ENCODE measurements at places on chromosomes 5 and 9.

DNA sequence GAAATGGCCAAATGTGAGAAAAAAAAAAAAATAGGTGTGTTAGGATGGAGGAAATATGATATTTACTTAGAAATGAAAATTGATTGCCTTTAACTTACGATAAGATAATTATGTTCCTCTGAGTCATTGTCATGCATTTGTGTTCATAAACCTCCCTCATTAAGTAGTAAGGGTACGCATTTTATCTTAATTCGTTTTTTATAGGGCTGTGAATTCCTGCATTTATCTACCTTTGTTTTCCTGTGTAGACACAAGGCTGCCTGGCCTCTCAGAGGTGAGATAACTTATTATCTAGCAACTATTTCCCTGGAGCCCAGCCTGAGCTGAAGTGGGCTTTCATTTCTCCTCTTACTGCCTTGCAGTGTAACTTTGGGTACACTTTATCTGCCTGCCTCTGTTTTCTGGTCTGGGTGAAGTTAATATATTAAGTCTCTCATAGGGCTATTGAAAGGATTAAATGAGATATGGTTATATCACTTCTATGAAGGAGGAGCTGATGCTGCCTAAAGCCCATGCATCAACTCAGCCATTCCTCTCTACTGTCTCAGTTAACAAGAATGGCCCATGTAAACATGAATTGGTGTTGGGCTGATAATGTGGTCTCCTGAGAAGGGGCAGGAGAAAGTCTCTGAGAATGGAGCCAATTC, 103.8 kb upstream of the KLF4 start:
- no peak for DNase-seq

- no peak for DNase-seq
Measured at GRCh38 chr5:96818125-96818788, 10.5 kb upstream of the ERAP1 start.

DNA sequence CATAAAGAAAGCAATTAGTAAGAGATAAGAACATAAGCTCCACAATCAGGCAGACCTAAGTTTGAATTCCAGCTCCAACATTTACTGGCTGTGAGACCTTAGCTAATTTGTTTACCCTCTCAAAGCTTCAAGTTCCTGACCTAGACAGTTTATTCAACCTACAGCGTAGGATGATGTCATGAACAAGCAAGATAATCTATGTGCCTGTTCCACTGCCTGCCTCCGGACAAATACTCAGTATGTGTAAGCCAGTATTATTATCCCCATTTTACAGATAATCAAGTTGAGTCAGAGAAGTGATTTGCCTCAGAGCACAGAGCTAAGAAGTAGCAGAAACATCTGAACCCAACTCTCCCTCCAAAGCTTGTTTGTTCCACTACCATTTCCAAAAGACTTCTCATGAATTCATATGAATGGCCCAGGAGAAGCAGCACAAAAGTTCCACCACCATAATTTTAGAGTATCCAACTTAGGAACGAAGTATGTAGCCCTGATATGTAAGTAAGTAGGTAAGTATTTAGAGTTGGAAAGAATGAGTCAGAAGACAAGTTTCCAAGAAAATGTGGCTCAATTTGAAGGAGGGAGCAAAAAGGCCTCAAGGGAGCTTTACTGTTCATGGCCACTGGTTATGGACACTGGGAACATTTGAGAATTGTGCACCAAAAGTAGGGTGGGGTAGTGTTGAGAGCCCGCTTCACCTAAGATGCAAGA, 398.2 kb downstream of the NFIB start:
- no peak for DNase-seq

GRCh38 chr5:1246711-1247431, 21.7 kb downstream of the SLC6A18 start:
- peak; percentile 17 for DNase-seq

GRCh38 chr5:83554686-83555085, 83.1 kb downstream of the VCAN start:
- no peak for DNase-seq

DNA sequence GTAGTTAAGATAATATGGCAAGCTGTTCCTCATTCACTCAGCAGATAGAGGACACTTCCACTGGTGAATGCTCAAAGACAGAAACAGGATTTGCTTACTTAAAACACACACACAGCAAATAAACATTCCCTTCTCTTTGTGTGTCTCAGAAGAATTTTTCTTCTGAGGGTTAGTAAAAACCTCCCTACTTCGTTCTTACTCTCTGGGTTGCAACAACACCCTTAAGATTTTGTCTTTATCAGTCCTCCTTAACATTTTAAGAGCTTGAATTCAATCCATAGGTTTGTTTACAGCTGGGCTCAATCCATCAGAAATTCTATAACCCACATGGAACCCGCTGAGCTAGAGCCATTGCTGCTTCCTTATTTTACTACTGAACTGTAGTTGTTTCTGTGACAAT, 237.4 kb upstream of the PIK3R1 start:
- DNase-seq, result no peak

GRCh38 chr9:137270929-137271695, 6.4 kb upstream of the TOR4A start:
- DNase-seq, result no peak

DNA sequence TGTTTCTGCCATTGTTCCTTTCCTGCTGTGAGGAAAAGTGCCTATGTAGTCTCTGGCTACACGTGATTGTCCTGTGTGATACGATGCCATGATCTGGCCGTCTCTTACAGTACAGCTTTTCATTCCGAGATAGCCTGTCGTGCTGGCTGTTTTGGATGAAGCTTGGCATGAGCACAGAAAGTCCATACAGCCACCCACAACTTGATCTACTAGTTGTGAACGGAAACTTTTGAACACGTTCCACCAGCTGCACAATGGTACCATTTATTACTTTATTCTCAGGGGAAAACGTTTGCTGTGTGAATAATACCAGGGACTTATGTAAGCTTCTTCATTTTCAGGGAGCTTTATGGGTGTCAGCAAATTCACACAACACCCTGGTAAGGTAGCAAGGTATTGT, 217.6 kb upstream of the ANKRD55 start:
- DNase-seq, result no peak

All from activated CD4-positive, alpha-beta T cell treated with anti-CD3 and anti-CD28 coated beads, Interleukin-2, amount 50 U/mL, for 48 hours (primary cell).